ENCODE measurements at places on chromosomes 3 and 15. TPM values are rescaled to one million over a fixed set of nuclear protein-coding genes. Genes with fewer than 3 reads are reported as not detected.

SLC22A13 gene
- 0.47 TPM for total RNA-seq

GASK1A gene
- total RNA-seq, result not detected

CPNE4 gene
- not detected for total RNA-seq

DNA sequence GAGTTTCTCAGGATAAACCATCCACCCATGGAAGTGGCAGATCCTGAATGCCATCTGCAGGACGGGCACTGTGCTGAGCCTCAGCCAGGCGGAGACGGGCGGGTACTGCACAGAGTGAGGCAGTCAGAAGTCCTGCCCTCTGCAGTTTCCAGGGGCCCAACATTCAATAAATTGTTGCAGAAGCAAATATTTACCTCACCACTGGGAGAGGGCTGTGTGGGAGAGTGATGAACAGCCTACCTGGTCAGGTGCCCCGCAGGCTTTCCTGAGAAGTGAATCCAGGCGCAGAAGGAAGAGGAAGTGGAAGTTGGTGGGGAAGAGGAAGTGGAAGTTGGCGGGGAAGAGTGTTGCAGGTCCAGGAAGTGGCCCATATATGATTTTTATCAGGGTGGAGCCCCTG lies 100.8 kb downstream of the SLCO3A1 start:
- no peak for DNase-seq

DNA sequence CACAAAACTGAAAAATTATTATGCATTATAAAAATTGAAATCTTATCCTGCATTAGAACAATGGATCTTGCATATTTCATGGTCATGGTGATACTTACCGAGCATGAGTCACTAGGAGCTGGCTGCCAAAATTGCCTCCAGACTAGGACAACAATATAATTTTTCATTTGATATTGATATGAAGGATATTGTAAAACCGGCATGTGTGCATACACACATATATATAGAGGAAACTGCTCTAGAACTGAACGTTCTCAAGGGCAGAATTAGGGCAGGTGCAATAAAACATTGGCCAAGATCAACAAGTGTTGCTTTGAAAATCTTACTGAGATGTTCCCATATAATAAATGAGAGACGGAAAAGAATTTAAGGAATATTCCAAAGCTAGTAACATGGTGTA lies 319.4 kb upstream of the POU1F1 start:
- DNase-seq, result no peak

- no peak for DNase-seq
Observed at GRCh38 chr3:127734754-127735473, 62.2 kb downstream of the ABTB1 start.

- no peak for DNase-seq
Observed at GRCh38 chr3:99965077-99965476, 147.4 kb downstream of the CMSS1 start.

DNA sequence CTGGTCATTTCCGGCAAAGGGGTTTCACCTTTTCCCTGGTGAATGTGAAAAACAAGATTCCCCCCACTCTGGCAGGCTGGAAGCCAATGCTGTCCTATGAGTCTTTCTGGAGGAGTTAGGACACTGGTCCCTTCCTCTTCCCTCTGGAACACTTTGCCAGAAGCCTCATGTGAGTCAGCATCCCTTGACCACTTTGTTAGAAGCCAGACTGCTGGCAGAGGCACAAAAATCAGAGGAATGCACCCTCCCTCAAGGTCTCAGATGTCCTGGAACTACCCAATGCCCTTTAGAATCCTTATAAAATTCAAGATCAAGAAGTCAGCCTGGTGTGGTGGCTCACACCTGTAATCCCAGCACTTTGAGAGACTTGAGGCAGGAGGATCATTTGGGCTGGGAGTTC lies 26.6 kb downstream of the ITGB5 start:
- DNase-seq, result no peak

GP5 gene
- 0.28 TPM for total RNA-seq

DNA sequence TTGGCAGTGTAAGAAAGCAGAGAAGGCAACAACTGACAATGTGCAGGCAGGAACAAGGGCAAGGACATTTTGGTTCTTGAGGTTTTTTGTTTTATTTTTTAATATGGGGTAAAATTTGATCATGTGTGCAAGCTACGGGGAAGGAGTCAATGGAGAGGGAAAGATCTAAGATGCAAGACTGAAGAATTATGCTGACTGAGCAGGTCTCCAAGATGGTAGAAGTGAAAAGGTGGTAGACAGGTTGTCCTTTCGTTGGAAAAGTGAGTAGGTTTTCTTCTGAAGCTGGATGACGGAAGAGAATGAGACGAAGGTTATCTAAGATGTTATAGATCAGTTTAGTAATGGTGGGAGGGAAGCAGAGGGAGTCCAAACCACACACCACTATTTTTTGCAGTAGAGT lies 4.2 kb downstream of the CD47 start:
- DNase-seq, result no peak

ZXDC gene
- total RNA-seq, result 22.7 TPM

- no peak for DNase-seq
Observed at GRCh38 chr3:193655831-193656433, 62.9 kb downstream of the OPA1 start.

DNA sequence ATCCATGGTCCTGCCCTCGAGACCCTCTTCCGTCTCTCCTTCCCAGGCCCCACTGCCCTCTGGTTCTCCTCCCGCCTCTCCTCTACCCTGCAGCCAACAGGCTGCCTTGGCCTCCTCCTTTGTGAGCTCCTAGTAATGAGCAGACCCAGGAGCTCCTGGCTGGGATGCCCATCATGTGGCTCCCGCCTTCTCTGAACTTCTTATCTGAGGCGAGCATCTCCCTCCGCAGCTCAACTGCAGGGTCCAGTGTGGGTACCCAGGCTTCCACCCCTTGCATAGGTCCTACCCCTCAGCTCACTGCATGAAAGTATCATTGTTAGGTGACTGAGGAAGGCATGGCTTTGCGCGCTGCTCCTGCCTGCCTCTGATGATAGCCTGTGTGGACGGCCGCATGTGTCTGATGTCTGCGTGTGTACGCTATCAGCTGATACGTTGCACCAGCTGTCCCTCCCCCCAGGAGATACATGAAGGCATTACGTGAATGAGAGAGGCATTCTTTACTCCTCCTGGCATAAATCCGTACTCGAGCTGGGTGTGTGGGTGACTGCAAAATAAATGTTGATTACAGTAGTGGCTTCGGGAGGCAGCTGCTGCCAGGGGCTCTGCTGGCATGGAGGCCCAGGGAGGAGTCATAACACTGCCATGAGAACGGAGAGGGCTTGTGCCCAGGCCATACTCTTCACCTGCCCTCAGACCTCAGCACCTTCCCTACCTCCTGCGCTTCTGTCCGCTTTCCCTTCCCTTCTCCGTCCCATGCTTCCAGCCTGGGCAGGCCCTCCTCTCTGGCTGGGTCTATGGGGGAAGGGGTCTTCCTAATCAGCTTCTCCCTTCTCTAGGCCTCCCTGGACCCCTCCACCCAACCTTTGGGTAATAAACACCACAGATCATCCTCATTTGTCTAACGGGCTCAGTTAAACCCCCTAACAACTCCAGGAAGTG lies 48.8 kb downstream of the ZNF710 start:
- no peak for DNase-seq

All from activated CD8-positive, alpha-beta memory T cell treated with anti-CD3 and anti-CD28 coated beads, Interleukin-2, amount 10 ng/mL, durations not matched to agents 7 days and 5 days (primary cell).